ENCODE measurements at places on chromosomes 16 and 17.

- DNase-seq: no peak
These were observed 2.9 kb downstream of the GPRC5B start for GRCh38 chr16:19881783-19882182.

DNA sequence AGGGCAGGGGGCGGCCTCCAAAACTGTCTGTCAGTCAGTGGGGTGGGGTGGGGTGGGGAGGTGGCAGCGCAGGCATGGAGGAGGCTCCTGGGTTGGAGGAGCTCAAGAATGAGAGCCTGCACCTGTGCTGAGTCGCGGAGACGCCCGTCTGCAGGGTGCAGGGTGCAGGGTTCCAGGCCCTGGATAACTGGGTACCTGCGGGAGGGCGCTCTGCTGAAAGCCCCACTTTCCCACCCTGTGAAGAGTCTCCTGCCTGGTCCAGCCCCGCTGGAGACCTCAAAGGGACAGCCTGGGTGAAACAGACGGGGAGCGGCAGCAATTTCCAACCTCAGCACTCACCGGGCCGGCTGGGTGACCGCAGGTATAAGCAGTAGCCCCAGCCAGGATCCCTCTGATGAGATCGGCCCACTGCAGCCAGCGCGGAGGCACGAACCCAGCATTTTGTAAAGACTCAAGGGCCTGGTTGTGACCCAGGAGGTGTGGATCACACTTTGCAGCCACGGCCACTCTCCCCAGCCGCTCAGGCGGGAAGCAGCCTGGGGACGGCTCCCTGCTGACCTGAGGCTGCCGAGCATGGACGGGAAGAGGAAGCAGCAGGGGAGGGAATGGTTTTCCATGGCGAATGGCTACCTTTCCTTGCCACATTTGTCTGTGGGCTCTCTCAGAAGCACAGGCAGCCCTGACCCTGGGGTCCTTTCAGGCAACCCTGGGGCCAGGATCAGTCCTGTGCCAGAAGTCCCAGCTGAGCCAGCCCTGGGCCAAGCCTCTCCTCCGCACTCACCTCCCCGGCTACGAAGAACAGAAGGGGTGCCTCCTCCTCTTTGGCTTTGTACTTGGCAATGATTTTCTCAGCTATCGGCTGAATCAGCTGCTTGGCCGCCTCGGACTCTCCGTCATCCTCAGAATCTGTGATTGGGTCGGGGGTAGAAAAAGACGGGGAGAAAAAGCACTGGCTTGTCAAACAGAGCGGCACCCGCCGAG lies 21.0 kb downstream of the MRM3 start:
- peak; percentile 38 for DNase-seq

DNA sequence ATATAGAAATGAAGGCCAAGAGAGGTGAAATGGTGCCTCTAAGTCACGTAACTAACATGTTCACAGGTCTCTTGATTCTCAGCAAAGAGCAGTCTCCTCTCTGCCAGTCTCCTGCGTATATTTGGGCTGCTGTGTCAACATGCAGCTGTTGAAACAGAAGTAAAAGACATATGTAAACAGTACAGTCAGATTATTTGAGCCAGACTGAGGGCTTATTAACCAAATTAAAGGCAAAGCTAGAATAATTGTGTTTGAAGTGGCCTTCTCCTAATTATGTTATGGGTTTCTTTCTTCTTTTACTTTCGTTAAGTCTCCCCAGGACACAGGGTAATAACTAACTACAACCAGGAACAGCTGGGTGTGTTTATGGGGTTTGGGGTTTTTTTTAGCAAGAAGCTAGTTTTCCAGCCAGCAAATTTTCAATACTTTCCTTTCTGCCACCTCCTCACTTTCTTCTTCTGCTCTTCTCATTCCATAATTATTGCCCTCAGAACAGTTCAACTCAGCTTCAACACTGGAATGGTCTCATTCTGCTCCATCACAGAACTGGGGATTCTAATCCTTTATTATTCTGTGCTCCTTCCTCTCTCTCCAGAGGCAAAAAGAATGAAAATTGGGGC lies 18.4 kb downstream of the G6PC1 start:
- peak; percentile 28 for DNase-seq

DNA sequence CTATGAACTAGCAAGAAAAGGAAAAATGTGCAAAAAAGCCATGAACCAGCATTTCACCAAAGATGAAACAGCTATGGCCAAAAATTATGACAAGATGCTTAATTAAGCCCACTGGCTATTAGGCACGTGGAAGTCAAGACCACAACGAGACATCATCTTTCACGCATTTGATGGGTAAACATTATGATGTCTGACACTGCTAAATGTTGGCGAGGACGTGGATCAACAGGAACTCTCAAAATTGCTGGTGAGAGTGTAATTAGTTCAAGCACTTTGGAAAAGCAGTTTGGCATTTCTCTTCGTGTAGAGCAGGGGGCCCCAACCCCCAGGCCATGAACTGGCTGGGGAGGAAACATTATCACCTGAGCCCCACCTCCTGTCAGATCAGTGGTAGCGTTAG lies 39.6 kb upstream of the ADGRG1 start:
- no peak for DNase-seq

DNA sequence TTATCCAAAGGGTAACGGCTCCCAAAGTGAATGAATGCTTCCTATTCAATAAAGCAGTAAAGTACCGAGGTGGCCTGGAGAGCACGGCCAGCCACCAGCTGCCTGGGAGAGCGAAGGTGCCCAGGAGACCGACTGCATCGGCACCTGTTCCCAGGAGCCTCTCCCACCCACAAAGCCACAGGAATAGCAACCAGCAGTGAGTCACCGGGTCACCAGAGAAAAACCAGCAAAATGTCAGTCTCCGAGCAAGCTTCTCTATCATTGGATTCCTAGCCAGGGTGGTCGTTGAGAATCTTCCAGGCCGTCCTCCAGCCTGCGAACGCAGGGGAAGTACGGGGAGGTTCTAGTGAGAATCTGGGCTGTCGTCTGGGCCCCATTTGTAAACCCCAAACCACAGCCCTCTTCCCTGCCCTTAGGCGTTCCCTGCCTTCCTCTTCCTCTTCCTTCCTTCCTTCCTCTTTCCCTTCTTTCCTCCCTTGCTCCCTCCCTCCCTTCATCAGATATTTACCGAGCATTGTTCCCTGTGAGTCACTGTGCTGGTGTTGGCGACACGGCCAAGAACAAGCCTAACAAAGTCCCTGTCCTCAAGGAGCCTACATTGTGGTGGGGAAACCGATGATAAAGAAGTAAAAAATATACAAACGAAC lies 114.6 kb downstream of the SLC39A11 start:
- no peak for DNase-seq

DNA sequence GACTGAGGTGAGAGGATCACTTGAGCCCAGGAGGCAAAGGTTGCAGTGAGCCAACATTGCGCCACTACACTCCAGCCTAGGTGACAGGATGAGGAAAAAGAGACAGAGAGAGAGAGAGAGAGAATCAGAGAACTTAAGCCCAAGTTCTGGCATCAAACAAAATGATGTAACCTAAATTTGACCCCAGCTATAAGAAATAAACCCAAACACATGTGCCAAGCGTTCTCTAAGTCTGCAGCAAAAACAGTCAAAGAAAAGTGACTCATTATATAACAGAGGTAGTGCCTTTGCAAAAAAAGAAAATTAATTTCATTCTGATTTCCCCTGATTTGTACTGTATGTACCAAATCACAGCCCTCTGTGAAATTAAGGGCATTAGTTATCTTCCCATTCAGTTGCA lies 89.5 kb downstream of the CDH11 start:
- DNase-seq: no peak

- DNase-seq: peak; percentile 39
These were observed 31.4 kb upstream of the CACNG5 start for GRCh38 chr17:66803474-66803951.

DNA sequence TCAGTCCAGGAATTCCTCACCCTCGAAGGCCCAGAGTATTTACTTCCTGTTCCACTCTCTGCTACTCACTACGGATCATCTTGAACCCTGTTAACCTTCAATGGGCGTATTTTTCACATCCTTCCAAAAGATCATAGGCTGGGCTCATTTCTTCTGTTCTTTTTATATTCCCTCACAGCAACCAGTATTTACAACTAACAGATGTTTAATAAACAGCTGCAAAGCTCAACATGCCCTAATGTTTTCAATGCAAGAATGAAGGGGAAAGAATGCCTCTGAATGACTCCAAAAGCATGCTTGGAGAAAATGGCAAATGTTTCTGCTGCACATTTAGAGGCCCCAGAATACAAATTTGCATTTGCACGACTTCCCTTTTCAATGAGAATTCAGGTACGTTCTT lies 174.9 kb downstream of the ZFHX3 start:
- no peak for DNase-seq

- no peak for DNase-seq
These were observed 197.6 kb downstream of the DNAH9 start for GRCh38 chr17:11795906-11796305.

DNA sequence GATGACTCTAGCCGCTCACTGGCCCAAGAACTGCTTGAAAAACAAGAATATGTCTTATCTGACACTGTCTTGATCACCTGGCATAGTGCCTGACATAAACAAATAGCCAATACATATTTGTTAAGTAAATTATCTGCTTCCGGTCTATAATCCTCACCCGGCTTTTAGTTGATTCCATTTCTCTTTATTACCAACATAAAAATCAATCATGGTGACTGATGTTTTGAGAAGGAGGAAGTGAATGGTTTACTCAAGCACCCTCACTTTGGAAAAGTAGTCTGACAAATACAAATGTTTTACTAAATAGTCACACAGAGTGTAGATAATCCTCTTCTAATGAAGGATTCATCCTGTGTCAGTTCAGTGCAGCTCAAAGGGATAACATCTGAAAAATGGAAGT lies 47.0 kb downstream of the SKAP1 start:
- DNase-seq: no peak

GRCh38 chr17:72660274-72661115 lies 432.0 kb downstream of the SLC39A11 start:
- DNase-seq: peak; percentile 47

DNA sequence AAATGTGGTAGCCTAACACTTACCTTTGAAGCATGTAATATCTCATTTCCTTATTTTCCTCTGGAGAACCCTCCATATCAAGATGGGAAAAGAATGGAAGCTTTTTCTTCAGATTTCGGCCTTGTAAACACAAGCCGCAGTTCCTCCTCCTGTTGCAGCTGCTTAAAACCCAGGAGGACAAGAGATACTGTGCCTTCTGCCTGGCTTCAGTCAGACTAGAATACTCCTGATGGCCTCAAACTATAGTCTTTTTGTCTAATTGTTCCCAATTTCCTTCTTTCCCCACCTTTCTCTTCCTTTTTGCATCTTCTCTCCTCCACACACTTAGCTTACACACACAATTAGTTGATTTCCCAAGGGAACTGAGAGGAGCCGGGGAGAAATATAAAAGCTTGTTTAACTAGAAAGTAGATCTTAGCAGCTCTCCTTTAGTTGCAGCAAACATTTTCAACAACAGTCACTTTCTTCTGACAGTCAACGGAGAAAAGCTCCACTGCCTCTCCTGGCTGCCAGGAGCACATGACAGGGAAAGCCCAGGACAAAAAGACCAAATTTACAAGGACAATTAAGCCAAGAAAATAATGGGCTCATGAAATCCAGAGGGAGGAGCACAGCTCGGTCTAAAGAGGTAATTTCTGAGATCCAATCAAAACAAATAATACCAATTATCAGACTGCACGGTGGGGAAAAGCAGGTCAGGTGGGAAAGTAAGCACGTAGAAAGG lies 76.4 kb upstream of the C17orf78 start:
- peak; percentile 50 for DNase-seq

GRCh38 chr17:27413792-27414191 lies 42.5 kb upstream of the KSR1 start:
- DNase-seq: no peak

DNA sequence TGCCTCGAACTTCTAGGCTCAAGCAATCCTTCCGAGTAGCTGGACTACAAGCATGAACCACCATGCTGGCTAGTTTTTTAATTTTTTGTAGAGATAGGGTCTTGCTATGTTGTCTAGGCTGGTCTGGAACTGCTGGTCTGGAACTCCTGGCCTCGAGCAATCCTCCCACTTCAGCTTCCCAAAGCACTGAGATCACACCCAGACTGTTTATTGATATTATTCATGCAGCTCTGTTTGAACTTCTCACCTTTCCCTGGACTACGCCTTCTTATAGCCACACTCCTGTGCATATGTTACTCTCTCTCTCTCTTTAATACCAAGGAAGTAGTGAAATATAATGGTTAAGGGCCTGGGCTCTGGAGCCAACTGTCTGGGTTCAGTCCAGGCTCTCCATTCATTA lies 4.6 kb downstream of the COG7 start:
- no peak for DNase-seq

DNA sequence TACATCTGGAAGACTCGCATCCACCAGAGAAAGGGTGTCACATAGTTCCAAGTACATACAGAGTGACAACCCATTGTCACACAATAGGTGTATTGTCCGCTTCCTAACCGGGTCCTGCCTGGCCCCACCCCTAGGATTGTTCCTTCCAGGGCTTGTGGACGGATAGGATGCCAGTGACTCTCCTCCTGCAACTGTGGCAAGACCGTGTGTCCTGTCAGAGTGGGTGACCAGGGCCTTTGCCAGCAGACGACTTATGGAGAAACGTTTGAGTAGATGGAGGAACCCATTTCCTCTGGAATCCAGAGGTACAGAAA lies 258.4 kb downstream of the CPPED1 start:
- DNase-seq: no peak

GRCh38 chr16:53429221-53429943 lies 4.9 kb upstream of the RBL2 start:
- no peak for DNase-seq

DNA sequence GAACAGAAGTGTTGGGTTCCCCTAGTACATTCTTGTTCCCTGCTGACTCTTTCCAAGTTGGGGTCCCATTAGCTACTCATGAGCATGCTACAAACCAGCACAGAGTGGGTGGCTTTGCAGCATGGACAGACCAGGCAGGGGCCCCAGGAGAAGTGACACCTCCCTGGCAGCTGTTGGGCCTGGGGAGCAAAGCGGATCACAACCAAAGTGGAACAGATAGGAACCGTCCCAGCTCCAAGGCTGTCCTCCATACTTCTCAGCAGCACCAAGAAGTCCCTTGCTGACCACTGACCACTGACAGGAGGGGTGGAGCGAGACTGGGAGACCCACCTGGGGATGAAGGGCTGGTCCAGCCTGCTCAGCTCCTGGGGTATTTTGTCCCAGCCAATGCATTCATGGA lies 12.4 kb upstream of the GFAP start:
- no peak for DNase-seq

- no peak for DNase-seq
These were observed 29.0 kb downstream of the IL21R start for GRCh38 chr16:27430923-27431484.

- DNase-seq: no peak
These were observed 16.6 kb downstream of the MYO15B start for GRCh38 chr17:75604034-75604695.

DNA sequence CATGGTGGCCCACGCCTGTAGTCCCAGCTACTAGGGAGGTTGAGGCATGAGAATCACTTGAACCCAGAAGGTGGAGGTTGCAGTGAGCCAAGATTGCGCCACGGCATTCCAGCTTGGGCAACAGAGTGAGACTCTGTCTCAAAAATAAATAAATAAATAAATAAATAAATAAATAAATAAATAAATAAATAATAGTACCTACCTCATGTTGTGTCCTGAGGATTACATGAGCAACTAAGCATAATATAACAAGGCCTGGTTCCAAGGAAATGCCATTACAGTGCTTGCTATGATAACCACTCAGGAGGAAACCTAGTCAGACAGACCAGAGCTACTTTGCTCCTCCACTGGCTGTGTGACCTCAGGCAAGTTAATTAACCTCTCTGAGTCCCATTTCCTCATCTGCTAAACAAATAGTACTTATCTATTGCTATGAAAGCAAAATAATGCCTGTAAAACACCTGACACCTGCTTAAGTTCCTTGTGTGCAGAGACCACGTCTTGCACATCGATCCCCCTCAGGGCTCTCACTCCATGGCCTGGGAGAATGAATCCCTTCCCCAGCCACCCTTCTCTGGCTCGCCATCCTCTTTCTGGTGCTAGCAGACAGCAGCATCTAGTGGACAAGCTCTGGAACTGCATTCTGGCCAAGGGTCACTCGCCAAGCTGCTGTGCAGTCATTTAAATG lies 7.5 kb downstream of the EPOP start:
- DNase-seq: peak; percentile 91

All from eye (tissue), 1 donor.